ENCODE measurements at places on chromosomes 1 and 21.

- DNase-seq, result no peak
Observed at GRCh38 chr1:106526650-106527049, 529.8 kb upstream of the PRMT6 start.

GRCh38 chr1:44515416-44515815 is 110.4 kb downstream of the RNF220 start:
- DNase-seq, result no peak

DNA sequence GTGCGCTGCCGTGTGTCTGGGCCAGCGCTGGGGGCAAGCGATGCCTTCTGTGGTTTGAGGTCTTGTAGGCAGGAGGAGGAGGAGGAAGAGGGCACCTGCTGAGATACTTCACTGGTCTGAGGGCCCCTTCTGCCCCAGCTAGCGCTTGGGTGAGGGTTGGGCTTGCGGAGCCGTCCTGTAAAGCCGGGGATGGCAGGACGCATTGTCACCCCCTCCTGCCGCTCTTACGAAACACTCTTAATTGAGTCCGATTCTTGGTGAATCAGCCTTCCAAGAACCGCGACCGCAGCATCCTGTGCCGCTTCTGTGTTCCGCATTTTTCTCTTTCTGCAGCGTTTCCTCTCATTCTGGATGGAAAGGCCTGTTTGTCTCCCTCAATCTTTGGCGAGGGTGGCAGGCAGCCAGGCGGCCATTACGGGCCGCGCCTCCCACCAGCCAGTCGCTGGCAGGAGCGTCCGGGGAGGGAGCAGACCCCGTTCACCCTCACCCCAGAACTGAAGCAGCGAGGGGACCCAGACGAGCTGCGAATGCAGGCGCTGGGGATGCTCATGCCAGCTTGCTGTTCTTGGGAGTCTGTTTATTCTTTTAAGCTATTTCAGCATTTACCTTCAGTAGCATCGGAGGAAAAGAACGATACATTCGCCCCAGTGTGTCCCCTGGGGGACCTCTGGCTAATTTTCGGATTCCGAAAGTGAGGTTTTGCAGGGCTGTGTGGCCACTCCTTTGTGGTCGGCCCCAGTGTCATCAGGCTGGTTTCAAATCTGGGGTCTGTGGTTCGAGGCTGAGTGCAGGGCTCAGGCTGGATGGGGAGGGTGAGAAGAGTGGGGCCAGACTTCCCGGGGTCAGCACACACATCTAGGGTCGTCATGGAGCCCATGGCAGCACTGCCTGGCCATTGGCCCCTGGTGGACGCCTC is 62.7 kb downstream of the SKI start:
- peak; percentile 83 for DNase-seq

DNA sequence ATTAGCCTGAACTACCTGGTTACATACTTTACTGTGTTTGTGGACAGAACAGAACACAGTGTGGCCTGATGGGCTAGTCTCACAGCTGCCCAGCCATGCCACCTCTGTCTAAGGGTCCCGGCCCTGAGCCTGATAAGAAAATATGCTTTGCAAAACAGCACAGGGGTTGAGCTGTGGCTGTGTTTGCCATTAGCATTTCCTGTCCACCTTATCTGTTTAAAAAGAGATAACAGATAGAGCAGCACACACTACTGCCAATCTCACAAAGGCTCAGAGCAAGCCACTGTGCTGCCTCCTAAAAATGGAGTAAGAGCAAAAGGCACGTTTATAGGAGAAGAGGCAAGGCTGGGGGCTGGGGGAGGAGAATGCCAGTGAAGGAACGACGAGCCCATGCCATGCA is 95.0 kb downstream of the SUSD4 start:
- DNase-seq, result no peak

DNA sequence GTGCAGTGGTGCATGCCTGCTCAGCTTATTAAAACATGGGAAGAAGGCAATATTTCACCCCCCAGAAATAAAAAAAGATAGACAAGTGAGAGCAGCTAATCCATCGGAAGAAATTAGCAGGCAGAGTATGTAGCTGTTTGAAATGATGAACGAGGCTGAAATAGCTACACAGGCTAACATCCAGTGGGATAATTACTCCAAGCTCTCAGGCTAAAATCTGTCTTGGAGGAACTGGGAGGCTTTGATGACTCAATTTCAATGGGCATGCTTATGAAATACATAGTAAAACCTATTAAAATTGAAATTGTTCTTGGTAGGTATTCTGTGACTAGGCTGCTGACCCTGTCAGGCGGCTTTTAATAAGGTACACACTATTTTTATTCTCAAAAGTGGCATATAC is 84.1 kb upstream of the RRP15 start:
- DNase-seq, result no peak

DNA sequence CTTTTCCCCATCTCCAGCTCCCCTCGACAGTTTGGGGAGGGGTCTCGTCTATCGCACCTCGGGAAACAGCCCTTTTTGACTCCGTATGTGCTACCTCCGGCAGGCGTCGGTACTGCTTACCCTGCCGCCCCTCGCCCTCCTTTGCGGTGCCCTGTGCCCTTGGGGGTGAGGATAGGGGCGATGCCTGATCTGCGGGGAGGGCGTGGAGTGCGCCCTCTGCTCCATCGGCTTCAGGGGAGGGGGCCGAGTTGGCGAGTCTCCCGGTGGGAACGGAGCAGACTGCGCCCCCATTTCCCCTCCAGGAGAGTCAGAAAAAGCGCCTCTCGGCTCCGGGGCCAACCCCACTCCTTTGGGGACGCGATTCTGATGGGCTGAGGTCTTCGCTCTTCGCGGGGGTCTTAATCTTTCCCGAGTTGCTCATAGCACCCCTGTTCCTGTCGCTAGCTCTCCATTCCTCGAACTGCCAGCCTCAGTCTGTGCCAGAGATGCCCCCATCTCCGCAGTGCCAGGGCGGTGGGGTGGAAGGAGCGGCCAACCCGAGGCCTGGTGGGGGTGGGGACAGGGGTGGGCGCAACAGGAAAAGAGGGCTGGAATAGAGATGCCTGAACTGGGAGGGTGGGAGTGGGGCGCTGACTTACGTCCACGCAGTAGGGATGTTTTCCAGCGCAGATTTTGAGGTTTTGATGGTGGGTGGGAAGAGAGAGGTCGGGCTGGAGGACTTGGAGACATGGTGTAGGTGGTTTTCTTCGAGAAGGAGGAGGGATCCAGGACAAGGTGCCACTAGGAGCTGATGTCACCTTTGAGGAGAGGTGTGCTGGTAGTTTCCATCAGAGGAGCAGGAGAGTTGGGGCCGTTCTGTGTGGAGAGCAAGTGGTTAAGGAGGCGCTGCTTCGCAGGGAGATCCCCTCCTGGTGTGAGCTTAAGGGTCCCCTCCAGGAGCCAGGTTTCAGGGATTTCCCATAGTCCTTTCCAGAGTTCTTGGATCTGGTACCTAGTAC is 674 bp downstream of the PPFIA4 start:
- DNase-seq, result no peak

DNA sequence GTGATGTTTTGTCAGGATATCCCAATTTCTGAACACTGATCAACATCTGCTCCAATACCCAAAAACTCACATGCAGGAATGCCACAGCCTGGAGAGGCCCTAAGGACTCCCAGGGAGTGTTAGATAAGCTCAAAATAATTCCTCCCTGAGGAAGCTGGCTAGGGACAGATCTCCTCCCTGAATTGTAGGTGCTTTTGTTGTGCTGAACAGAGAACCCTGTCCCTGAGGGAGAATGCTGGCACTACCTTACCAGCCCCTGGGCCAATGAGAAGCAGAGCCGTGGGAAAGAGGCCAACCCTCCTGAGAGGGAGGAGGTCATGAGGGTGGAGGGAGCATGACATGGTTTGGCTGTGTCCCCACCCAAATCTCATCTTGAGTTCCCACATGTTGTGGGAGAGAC is 73.6 kb upstream of the PTGFRN start:
- no peak for DNase-seq

DNA sequence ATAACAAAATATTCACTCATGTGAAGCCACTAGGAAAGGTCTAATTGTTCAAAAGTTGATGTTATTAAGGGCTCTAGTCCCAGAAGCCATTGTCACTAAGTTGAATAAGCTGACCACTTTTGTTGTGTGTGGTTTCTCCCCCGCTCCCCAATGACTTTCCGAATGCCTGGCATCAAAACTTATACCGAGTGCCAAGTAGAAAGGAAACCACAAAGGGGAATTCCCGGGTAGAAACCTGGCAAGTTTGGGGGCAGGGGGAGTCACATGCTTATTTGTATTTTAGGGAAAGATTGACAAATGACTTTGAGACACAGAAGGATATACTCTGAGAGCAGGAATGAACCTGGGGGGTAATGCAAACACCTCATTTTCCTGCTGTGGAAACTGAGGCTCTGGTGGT is 154.1 kb downstream of the TGFBR3 start:
- peak; percentile 43 for DNase-seq

DNA sequence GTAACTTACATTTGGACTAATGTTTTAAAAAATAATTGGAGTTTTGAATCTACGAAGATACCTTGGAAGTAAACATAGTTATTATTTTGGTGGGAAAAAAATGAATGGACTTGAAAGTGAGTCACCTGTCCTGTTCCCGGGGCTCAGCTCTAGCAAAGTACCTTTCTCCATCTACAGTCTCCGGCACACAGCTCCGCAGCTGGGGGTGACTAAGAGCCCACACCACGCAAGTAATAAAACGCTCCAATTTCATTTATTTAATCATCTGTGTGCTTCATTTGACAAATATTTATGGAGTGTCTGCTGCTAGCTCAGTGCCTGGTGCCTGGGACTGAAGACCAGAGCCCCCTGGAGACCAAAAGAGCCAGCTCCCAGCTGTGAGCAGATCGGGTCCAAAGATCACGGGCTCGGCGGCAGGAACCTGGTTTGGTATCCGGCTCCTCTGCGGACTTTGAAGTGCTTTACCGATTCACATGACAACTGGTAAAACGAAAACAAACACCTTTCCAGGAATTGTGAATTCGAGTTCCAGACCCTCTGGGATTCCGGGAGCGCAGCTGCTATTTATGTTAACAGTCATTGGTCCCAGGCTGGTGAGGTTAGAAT is 1.7 kb upstream of the RIPK4 start:
- peak; percentile 7 for DNase-seq

GRCh38 chr1:171998711-171999110 is 157.4 kb downstream of the DNM3 start:
- no peak for DNase-seq

DNA sequence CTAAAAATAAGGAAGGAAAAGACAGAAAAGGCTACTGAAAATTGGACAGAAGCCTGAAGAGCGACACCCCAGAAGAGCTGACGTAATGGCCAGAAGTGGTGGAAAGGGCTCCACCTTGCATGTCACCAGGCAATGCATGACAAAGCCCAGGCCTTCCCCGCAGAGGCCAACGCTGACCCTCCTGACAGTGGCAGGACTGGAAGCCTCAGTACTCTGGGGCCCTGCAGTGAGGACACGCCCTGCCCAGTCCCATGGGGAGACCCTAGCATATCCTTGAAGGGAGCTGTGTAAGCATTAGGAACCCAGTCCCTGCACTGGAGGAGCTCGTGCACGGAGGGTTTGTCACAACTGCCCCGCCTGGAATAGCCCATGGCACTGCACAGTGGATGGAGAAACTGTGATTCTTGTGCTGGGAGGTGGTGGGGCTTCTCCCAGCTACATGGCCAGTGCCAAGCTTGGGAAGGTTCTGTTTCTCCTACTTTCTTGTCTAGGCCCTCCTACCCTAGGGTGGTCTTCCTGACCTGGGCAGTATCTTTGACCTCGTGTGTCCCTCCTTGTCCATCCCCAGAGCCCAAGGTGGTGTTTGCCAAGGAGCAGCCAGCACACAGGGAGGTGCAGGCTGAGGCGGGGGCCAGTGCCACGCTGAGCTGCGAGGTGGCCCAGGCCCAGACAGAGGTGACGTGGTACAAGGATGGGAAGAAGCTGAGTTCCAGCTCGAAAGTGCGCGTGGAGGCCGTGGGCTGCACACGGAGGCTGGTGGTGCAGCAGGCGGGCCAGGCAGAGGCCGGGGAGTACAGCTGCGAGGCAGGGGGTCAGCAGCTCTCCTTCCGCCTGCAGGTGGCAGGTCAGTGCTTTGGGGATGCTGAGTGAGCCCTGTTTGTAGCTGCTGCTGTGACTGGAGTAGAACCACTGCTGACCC is 60.4 kb downstream of the OBSCN start:
- DNase-seq, result no peak

Data from activated CD4-positive, alpha-beta T cell treated with anti-CD3 and anti-CD28 coated beads for 4 hours (primary cell).